ENCODE measurements at places on chromosomes 6 and 20. TPM values are rescaled to one million over a fixed set of nuclear protein-coding genes. Genes with fewer than 3 reads are reported as not detected.

MTFR2 gene
- total RNA-seq, result 26.1 TPM

STMND1 gene
- total RNA-seq, result not detected

DNA sequence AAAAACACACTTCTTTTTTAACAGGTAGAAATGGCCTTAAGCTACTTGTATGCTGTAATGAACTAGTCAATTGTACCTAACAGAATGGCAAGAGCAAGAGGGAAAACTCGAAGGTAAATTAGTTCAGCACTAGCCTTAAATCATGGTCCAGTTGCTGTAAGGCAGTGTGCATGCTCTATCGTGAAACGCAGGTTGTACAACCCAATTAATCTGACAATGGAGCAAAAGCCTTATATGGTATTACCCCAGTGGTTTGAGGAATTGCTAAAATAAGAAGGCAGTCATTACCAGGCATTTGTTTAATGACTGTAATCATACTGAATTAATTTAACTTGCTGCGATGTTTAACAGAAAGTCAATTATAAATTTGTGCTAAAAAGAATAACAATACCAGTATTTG lies 69.3 kb upstream of the SOX4 start:
- H3K27ac ChIP-seq, result no peak overlapping the region
- no peak for DNase-seq
- H3K4me1 ChIP-seq, result no peaks in the 10 kb centered on the region
- H3K4me3 ChIP-seq, result no peak overlapping the region
- peaks cover 2% of the 10 kb centered on the region for H3K27me3 ChIP-seq

DNA sequence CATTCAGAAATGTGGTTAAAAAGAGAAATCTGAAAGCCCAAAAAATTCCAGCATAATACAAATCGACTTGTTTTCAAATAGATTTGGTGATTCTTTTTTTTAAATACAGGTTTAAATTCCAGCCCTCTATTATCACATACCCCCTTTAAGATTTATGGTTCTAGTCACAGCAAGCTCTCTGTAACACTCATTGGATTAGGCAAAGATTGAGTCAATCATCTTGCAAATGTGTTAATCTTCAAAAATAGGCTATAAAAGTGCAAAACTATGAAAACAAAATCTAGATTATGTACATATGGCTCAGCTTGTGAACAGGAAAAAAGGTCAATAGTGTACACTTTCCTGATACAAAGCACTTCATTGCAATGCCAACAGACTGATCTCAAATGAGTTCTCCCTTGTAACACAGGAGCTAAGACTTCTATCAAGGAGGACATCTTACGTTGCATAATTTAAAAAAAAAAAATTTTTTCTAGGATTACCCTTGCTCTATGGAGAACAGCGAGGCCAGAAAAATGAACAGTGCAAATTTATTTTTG lies 26.2 kb downstream of the ZNF217 start:
- DNase-seq, result no peak
- H3K4me3 ChIP-seq, result no peak overlapping the region
- no peaks in the 10 kb centered on the region for H3K27me3 ChIP-seq
- H3K27ac ChIP-seq, result no peak overlapping the region
- H3K36me3 ChIP-seq, result peaks cover 8% of the 10 kb centered on the region

- H3K4me1 ChIP-seq, result no peaks in the 10 kb centered on the region
- no peak overlapping the region for H3K27ac ChIP-seq
- H3K36me3 ChIP-seq, result no peaks in the 10 kb centered on the region
- no peak overlapping the region for H3K4me3 ChIP-seq
- DNase-seq, result no peak
- H3K27me3 ChIP-seq, result no peaks in the 10 kb centered on the region
Measured at GRCh38 chr6:150490586-150490985, 109.1 kb upstream of the PLEKHG1 start.

- DNase-seq, result no peak
- no peaks in the 10 kb centered on the region for H3K4me1 ChIP-seq
- H3K27me3 ChIP-seq, result peaks cover 42% of the 10 kb centered on the region
- H3K36me3 ChIP-seq, result no peaks in the 10 kb centered on the region
- no peak overlapping the region for H3K27ac ChIP-seq
Measured at GRCh38 chr20:40591536-40591935, 97.5 kb downstream of the MAFB start.

GRCh38 chr6:34897716-34898115 lies 8.7 kb downstream of the ANKS1A start:
- H3K36me3 ChIP-seq, result no peaks in the 10 kb centered on the region
- peaks cover 8% of the 10 kb centered on the region for H3K4me1 ChIP-seq
- no peak overlapping the region for H3K4me3 ChIP-seq
- DNase-seq, result no peak
- H3K27me3 ChIP-seq, result no peaks in the 10 kb centered on the region

Data from natural killer cell treated with Interleukin-12 subunit alpha and Interleukin-12 subunit beta and Interleukin-15 and Interleukin-18, amount 100 ng/mL, for 72 hours (primary cell).